ENCODE measurements at places on chromosomes 5 and 9. TPM values are rescaled to one million over a fixed set of nuclear protein-coding genes. Genes with fewer than 3 reads are reported as not detected.
A peak's percentile ranks its signal among the peaks of the same experiment; 100 is the strongest.

GRCh38 chr9:124496463-124496862 lies 10.7 kb downstream of the NR5A1 start:
- peaks cover 2% of the 10 kb centered on the region for H3K27me3 ChIP-seq
- no peak overlapping the region for H3K27ac ChIP-seq
- no peak overlapping the region for H3K4me3 ChIP-seq
- DNase-seq = no peak

DNA sequence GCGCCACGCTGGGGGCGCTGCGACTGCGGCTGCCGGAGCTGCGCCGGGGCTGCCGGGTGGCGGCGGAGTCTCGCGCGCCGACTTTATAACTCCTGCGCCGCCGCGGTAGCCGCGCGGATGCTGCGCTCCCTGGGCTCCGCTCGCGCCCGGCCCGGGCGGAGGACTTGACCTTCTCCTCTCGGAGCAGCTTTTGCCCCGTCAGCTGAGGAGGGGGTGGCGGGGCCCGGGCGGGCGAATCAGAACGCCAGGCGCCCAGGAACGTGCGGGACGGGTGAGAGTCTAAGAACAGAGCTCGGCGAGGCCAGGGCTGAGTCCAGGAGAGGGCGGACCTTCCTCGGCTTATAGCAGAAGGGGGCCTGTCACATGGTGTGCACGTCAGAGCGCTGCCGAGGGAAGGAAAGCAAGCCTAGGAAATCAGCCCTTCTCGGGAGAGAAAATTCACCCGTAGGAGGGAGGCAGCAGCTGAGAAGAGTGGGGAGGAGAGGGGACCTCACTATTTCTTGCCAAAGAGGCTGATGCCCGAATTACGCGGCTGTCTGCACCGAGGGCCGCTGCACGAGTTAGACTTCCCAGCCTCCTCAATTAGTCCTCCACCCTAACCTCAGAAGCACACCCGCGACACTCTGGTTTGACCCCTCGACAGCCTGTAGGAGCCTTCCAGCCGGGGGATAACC lies at the start of gene FOXD1:
Gene FOXD1 (minus strand): TSS at position 315 of the 674 bp plus-strand sequence. CDS start 415 bp downstream, outside the sequence.
- peak within 1 kb of the TSS; percentile 51 for H3K27ac ChIP-seq
- peaks cover 18% of the 10 kb centered on the region for H3K36me3 ChIP-seq
- H3K27me3 ChIP-seq = peaks cover 70% of the 10 kb centered on the region
- peak within 1 kb of the TSS; percentile 75 for H3K4me3 ChIP-seq
- DNase-seq = peak; percentile 69
- H3K4me1 ChIP-seq = peaks cover 22% of the 10 kb centered on the region

GRCh38 chr5:10262121-10262774 lies 12.2 kb downstream of the CCT5 start:
- H3K4me1 ChIP-seq = peaks cover 12% of the 10 kb centered on the region
- peaks cover 72% of the 10 kb centered on the region for H3K36me3 ChIP-seq
- H3K27ac ChIP-seq = no peak overlapping the region
- DNase-seq = no peak
- H3K4me3 ChIP-seq = no peak overlapping the region

DNA sequence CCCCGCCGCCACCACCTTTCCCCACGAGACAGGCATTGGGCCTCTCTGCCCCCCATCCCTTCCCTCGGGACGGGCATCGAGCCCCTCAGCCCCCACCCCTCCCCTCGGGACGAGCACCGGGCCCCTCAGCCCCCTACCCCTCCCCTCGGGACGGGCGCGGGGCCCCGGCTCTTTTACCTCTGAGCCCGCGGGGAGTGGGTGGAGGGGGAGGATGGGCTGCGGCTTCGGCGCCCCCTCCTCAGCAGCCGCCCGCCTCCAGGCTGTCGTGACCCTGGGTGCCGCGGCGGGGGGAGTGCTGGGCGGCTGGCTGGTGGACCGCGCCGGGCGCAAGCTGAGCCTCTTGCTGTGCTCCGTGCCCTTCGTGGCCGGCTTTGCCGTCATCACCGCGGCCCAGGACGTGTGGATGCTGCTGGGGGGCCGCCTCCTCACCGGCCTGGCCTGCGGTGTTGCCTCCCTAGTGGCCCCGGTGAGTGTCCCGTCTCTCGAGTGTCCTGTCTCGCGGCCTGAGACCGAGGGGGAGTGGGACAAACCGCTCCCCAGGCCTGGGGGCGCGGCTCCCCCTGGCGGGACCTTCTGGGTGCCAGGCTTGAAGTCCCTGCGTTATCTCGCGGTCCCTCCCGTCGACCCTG lies 791 bp downstream of the SLC2A8 start:
- H3K27ac ChIP-seq = no peak overlapping the region
- H3K27me3 ChIP-seq = peaks cover 56% of the 10 kb centered on the region
- H3K4me3 ChIP-seq = peak overlapping the region; percentile 60

GRCh38 chr5:93161661-93162654 lies 419.1 kb downstream of the NR2F1-AS1 start:
- H3K27me3 ChIP-seq = no peaks in the 10 kb centered on the region
- no peak for DNase-seq
- no peaks in the 10 kb centered on the region for H3K4me1 ChIP-seq
- H3K4me3 ChIP-seq = no peak overlapping the region
- no peaks in the 10 kb centered on the region for H3K36me3 ChIP-seq

The PAPPA gene
- total RNA-seq = not detected

DNA sequence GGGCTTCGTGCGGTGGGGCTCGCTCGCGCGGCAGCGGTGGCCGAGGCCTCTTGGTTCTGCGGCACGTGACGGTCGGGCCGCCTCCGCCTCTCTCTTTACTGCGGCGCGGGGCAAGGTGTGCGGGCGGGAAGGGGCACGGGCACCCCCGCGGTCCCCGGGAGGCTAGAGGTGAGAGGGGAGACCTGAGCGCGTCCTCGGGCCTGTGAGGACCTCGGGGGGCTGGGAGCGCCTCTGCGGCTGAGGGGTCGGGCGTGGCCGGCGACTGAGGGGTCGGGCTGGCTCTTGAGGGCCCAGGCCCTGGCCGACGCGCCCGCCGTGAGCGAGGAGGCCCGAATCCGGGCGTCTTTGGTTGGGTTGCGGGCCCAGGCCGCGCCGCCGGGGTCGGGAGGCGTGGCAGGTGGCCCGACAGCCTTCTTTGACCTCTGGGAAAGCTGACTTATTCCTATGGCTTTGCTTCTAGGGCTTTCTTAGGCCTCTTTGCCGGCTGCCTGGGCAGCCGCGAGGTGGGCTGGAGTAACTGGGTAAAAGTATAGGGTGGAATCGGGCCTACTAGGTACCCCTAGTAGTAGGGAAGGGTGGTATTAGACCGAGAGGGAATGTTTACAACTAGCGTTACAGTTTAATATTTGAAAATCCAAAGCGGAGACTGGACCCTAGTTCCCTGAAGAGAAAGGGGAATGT lies at the start of gene CANX:
Gene CANX (plus strand): TSS at position 33 of the 681 bp plus-strand sequence. CDS start 6,715 bp downstream, outside the sequence.
- H3K36me3 ChIP-seq = peaks cover 38% of the 10 kb centered on the region
- H3K27ac ChIP-seq = peak within 1 kb of the TSS; percentile 98
- H3K4me1 ChIP-seq = peaks cover 43% of the 10 kb centered on the region
- DNase-seq = no peak
- peak within 1 kb of the TSS; percentile 97 for H3K4me3 ChIP-seq
